ENCODE measurements at places on chromosomes 11 and 22.

DNA sequence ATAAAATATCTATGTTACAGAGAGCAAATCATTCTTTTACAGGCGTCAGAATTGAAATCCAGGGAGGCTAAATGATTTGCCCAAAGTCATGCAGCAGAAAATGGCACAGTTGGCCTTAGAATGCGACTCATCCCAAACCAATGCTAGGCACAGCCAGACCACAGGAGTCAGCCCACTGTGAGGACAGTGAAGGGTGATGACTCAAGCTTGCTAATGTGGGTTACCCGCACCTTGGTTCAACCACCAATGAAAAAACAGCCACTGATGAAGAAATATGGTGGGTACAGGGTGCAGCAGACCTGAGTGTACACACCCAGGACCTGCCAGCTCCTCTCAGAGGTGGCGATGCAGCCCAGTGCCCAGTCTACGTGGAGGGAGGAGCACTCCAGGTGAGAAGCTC is 89.7 kb downstream of the ZC3H12C start:
- DNase-seq = no peak

GRCh38 chr11:44926036-44926435 is 24.6 kb downstream of the TP53I11 start:
- DNase-seq = no peak

- DNase-seq = no peak
Measured at GRCh38 chr22:50308597-50308935, 1.1 kb upstream of the PLXNB2 start.

DNA sequence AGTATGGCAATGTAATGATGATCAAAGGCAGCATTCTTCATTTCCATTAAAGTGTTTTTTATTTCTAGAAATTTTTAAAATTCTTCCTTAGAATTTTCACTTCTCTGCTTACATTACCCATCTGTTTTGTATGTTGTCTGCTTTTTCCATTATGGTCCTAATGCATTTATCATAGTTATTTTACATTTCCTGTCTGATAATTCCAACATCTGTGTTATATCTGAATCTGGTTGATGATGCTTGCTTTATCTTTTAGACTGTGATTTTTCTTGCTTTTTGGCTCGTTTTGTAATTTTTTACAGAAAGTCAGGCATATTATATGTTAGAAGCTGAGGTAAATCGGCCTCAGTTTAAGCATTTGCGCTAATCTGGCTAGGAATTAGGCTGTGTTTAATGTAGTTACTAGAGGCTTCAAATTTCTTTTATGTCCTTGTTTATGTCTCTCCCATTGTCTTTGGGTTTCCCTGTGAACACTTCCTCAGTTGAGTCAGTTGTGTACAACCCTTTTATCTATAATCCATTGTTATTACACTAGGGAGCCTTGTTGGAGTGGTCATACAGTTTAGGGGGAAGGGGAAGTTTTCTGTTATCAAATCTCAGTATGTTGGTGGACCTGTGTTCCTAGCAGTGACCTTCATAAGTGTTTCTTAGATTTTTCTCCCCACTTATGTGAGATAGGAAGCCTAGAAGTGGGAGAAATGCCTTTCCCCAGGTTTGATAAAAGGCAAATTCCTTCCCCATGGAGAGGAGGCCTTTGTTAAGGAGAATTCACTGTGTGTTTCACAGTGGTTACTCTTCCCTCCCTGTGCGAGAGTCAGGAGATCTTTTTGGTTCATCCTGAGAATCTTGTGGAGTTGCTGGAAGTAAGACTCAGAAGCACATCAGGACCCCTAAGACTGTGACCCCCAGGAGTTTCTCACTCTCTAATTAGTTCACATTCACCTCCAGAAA is 437.5 kb downstream of the INSC start:
- no peak for DNase-seq

- no peak for DNase-seq
Measured at GRCh38 chr11:93528757-93529645, 14.2 kb downstream of the SMCO4 start.

DNA sequence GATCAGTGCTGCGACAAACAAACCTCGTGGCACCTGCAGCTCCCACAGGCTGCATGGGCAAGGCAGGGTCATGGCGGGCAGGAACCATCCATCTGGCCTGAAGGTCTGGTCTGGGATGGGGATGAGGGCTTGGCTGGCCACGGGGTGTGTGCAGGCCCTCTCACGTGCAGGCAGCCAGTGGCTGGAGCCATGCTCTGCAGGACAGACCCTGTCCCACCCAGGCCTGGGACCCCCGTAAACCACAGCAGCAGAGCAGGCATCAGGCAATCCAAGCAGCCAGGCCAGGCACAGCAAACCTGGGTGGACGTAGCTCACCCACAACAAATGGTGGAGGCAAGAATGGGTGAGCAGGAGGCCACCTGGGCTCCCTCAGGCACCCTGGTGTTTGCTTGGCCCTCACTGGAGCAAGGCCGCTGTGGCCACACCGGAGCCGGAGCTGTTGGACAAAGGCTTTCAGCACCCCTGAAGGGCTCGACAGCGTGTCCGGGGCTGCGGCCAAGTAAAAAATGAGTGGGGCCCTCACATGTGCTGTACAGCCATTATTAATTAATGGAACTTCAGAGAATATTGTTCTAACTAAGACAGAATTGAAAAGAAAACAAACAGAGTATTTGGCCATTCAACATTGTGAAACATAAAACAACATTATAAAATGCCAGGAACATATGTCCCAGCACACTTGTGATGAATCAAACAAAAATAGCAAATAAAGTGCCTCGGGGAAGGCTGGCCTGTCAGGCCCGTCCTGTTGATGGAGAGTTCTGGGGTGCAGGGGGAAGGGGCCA is 24.0 kb upstream of the GNB1L start:
- no peak for DNase-seq

DNA sequence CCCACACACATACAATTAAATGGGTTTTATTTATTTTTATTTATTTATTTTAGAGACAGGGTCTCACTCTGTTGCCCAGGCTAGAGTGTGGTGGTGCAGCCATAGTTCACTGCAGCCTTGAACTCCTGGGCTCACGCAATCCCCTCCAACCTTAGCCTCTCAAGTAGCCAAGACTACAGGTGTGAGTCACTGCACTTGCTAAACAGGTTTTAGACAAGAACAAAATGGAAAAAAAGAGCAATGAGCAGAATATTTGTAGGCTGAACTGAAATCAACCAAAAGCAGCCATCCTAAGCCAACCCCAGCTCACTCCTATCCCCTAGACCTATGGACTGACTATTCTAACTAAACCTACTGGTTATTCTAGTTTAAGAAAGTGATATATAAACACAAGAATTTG is 37.8 kb downstream of the MRE11 start:
- DNase-seq = no peak

- DNase-seq = no peak
Measured at GRCh38 chr11:2302306-2302895, 588 bp downstream of the TSPAN32 start.

DNA sequence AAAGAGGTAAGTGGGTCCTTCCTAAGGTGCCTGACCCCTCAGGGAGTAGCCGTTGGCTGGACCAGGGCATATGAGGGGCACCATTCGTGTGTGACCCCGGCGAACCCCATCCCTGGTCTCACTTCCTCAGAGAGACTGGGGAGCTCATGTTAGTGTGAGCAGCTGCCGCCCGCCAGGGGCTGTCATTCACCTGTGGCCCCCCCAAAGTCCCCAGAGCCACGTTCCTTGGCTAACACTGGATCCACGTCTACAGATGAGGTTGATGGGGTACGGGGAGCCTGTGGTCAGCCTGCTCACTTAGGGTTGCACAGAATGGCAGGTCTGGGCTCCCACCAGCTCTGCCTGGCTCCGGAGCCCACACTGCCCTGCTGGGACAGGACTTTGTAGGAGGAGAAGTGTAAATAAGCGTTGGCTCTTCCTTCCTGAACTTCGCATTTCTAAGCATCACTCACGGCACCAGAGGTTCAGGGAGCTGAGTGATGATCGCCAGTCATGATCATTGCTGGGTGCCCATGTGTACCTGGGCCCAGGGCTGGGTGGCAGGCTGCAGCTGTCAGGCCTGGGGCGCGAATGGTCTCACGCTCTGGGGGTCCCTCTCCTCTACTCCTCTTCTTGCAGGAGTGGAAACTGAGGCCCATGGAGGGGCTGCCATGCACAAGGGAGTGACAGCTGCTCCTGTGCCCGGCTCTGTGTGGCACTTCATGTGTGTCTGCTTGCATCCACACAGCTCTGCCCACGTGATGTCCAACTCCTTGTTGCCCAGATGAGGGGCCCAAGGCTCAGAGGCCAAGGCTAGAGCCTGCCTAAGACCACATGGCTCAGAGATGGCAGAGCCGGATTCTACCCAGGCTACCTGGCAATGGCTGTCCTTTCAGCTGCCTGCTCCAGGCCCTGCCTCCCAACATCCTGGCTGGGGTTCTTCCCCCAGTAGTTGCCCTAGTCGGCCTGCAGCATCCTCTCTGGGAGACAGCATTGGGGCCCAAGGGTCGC is 11.1 kb downstream of the TTC38 start:
- no peak for DNase-seq

- DNase-seq = no peak
Measured at GRCh38 chr22:28771195-28771791, 1.2 kb upstream of the CCDC117 start.

DNA sequence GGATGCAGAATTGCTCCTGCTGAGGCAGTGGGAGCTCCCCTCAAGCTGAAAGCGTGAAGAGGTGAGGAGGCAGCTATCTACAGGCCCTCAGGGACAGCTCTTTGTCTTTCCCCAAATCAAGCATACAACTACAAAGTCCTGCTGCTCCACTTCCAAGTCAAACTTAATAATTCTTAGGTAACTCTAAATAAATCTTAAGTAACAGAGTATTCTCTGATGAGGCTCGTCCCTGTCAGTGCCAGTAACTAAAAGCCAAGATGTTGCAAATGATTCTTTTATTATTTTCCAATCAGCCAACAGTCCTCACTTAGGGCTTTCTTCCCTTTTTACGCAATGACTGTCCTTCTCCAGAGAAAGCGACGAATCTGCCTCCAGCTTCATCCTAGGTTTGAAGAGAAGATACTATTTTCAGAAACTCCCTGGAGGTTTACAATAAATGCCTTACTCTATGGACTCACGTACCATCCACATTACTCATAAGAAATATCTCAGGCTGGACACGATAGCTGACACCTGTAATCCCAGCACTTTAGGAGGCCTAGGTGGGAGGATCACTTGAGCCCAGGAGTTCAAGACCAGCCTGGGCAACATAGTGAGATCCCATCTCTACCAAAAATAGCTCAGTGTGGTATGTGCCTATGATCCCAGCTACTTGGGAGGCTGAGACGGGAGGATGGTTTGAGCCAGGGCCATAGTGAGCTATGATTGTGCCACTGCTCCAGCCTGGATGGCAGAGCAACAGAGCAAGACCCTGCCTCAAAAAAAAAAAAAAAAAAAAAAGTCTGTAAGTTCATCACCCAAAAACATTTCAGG is 3.1 kb upstream of the C22orf39 start:
- no peak for DNase-seq

GRCh38 chr11:1517117-1518005 is 30.8 kb upstream of the MOB2 start:
- no peak for DNase-seq

DNA sequence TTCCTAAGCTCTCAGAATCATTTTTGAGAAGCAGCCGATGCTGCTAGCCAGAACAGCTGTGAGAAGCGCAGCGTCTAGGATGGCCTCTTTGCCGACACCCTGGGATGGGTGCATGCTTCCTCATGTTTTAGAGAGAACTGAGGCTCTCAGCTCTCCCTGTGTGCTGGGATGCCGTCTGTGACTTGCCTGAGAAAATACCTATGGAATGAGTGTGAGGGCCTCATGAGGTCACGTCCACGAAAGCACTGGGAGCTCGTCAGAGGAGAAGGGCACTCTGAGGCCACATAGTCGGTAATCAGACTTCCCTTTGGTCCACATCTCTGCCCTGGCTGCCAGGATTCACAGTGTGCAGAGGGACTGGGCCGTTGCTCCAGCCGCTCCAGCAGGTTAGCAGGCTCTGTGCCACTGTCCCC is 54.7 kb downstream of the MICAL3 start:
- DNase-seq = no peak

DNA sequence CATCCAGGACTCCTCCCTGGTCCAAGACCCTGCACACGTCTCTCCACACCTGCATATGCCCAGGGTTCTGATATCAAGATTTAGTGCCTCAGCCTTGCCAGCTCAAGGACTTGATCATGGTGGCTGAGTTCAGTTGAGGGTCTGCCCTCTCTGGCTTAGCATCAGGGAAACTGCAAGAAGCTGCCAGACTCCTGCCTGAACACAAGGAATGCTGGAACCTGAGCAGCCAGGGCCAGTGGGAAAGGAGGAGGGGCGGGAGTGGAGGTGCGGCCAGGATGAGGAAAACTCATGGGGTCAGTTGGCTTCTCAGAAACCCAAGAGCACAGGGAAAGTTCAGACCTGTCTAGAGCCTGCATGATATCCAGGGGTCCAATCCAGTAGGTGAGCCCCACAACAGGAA is 546.1 kb downstream of the BUD13 start:
- no peak for DNase-seq

DNA sequence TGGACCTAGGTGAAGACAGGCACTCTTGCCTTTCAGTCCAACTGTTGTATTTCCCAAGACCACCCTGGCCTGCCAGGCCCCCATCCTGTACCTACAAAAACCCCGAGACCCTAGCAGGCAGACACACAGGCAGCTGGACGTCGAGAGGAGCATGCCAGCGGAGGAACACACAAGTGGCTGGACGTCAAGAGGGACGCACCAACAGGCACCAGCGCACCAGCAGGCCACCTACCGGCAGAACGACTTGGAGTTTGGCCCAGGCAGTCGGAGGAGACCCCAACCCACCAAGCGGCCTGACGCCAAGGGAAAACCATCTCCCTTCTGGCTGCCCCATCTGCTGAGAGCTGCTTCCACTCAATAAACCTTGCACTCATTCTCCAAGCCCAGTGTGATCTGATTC is 1883.4 kb upstream of the RAG2 start:
- DNase-seq = no peak

DNA sequence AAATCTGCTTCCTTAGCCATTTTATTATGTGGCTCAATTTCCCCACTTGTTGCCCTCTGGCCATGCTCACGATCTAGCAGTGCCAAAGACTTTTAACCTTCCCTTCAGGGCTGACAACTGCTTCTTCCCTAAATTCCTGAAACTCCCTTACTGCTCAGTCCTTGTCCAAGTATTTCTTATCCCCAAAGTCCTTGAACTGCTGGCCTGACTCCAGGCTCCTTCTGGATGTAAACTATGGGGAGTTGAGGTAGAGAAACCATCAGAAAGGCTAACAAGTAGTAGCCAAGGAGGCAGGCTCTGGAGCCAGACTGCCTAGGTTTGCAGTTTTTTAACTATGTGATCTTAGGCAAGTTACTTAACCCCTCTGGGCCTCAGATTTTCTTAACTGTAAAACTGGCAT is 258.7 kb upstream of the CCDC90B start:
- DNase-seq = no peak

DNA sequence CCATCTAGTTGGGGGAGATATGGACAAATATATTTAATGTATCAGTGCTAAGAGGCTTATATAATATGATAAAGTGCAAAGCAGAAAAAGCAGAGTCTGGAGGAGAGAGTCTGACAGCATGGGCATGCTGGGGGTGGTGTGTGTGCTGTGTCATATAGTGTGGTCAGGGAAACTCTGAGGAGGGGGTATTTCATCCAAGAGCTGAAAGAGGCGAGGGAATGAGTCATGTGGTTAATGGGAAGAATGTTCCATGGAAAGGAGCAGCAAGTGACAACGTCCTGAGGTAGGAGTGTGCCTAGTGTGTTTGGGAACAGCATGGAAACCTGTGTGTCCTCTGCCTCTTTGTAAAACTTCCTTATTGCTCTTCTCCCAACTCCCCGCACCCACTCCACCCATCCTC is 38.0 kb downstream of the EIF3F start:
- no peak for DNase-seq
